EL (cell line): ENCODE measurements at places on chromosomes 6 and 20.

DNA sequence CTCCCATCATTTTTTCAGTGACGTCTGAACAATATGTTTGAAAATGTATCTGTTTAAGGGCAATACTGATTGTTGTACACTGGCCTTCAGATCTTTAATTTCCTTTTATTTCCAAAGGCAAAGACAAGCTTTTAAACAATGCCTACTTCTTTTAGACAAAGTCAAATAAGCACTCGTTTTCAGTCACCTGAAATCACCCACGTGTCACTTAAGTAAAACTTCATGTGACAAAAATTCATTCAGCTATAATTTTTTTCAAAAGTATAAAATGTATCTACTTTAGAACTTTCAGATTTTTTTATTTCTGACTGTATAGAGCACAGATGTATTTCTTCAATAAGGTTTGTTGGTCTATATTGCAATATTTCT, 113.5 kb upstream of the BEND6 start:
- DNase-seq = no peak

DNA sequence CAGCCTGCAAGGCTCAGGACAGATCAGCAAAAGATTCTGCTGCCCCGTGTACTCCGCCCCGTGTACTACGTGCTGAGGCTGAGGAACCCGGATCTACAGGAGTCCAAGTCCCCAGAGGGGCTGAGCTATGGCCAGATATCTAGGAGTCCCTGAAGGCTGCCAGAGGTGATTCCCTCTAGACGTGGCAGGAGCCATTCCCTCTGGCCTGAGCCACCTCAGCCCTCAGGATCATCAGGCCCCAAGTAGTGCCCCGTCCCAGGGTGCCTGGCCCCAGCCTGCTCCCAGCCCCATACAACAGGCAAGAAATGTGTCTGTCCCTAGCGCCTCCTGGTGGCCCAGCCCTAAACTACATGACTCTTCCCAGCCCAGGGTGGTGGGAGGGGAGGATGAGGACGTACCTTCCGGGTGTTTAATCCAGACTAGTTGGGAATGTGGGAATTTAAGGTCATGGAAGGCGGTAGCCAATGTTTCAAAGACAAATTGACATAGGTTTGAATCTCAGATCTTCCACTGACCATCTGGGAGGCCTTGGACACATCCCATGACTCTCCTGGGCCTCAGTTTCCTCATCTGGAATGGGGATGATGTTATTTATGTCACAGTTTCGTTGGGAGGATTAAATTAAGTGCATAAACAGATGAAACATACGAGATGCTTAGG, 49.4 kb upstream of the PTPN1 start:
- peak; percentile 83 for DNase-seq

DNA sequence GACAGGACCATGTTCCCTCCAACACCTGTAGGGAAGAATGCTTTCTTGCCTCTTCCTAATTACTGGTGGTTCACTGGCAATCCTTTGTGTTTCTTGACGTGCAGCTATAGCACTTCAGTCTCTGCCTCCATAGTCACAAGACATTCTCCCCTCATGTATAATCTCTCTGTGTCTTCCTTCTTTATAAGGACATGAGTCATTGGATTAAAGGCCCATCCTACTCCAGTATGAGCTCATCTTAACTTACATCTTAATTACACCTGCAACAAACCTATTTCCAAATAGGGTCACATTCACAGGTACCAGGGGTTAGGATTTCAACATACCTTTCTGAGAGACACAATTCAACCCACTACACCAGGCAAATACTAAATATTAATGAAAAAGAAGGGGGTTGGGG, 213.6 kb downstream of the RNGTT start:
- peak; percentile 3 for DNase-seq

DNA sequence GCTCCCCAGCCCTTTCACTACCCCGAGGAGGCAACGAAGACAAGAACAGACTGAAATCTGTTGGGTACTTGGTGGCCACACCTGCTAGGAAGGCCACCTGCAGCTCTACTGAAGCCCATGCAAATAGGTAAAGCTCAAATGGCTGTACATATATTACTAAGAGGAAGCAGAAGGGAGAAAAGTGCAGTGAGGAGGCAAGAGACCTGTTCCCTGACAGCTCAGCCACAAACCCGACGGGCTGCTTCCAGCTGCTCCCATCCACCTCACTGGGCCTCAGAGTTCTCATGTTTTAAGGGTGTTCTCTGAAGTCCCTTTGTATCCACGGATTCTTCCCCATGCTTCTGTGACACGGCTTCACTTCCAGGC, 24.6 kb downstream of the TRAM2 start:
- peak; percentile 23 for DNase-seq

DNA sequence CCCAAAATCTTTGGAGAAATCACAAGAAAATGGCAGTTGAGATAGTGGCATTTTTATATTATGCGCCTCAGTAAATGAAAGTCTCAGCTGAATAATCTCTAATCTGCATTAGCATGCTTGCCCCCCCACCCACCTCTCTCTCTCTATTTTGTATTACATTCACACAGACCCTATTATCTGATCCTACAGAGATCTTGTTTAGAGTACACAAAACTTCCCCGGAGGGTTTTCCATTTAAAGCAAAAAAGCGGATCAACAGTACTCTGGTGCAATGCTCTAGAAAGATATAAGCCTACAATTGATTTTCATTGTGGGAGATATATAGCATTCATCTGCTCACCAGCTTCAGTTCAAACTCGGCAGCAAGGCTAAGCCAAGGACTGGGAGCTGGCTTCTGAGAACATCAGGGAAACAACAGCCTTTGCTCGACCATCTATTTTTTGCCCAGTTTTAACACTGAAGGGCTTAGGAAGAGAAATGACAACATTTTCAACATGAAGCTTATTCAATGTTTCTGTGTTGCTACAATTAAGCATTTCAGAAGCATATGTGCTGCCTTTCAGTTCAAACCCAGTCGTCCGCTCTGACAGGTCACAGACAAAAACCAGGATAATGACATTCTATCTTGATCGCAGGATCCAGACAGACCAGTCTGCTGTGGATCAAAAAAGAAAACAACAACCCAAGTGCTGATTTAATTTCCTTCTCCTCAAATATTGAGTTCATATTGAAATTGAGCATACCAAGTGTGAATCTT, 137.6 kb upstream of the ATXN1 start:
- no peak for DNase-seq

- DNase-seq = peak; percentile 9
These were observed 30.8 kb downstream of the SF3B5 start for GRCh38 chr6:144064402-144065212.

- no peak for DNase-seq
These were observed 128.9 kb downstream of the ZFP64 start for GRCh38 chr20:52062452-52063209.

- DNase-seq = no peak
These were observed 2.9 kb downstream of the BIRC7 start for GRCh38 chr20:63238514-63239125.

GRCh38 chr6:90574610-90575009, 12.3 kb downstream of the MAP3K7 start:
- DNase-seq = peak; percentile 15

GRCh38 chr6:15456422-15456821, 206.4 kb downstream of the DTNBP1 start:
- no peak for DNase-seq

GRCh38 chr6:138405816-138406413, 1.9 kb downstream of the HEBP2 start:
- no peak for DNase-seq
